Mesenteric fat pad (tissue), 1 donor: ENCODE measurements at places on chromosomes 6 and 20. TPM values are rescaled to one million over a fixed set of nuclear protein-coding genes. Genes with fewer than 3 reads are reported as not detected.

Gene KCNG1
- 0.19 TPM for total RNA-seq

Gene FAXC
- total RNA-seq: not detected

Gene TRIM15
- total RNA-seq: not detected

DNA sequence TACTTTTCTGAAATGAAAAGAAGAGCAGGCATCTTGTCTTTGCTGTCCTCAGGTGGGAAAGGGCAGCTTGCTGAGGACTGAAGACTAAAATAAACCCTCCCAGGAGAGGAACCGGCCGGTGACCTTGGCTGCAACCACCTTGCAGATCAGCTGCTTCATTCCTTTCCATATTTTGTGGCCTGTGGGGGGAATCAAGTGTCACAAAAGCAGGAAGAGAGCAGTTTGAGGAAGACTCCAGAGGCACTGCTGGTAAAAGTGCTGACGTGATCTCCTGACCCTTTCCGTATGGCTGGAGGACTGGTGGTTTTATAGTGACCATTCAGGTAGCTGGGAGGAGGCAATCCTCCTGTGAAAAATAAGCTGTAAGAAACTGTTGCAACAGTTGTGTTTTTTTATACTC is 157.0 kb downstream of the PLCB4 start:
- DNase-seq: no peak

- DNase-seq: no peak
These were observed 16.4 kb downstream of the RNF24 start for GRCh38 chr20:3998998-3999397.

GRCh38 chr6:19289457-19289856 is 547.7 kb upstream of the ID4 start:
- no peak for DNase-seq

- no peak for DNase-seq
These were observed 1.7 kb downstream of the SHLD1 start for GRCh38 chr20:5751856-5752255.
